Mesenchymal stem cell (in vitro differentiated cells and primary cell): ENCODE measurements at places on chromosomes 3 and 15.

DNA sequence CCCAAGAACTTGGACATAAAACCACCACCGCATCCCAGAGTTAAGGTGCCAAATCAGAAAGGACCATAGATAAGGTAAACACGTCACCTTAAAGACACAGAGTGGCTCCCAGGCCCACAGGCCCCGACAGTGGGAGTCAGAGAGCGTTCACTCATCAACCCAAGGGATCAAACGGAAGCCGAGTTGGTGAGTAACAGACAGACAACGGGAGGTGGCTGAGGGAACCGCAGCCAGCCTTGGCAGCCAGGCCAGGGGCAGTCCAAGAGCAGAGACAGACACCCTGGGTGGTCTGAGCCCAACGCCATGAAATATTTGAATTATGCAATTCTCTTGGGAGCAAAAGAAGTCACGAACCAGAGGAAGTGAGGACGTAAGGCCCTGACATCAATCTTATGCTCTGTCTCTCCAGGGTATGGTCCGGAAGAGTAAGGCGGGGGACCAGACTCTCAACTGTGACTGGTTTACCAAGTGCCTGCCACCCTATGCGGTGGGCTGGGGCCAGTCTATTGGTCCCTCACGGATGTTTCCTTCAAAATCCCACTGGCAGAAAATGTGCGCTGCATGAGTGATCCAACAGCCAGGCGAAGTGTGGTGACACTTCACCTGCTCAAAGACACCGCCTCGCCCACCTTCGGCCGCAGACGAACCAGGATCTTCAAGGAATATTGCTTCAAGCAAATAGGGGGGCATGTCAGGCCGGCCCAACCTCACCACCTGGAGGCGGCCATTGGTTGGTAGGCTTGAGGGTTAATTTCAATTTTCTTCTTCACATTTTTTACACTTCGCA is 34.3 kb downstream of the TMEM44 start:
- peaks cover 14% of the 10 kb centered on the region for H3K4me1 ChIP-seq
- peaks cover 15% of the 10 kb centered on the region for H3K36me3 ChIP-seq
- no peak overlapping the region for H3K4me3 ChIP-seq
- peak; percentile 95 for DNase-seq
- H3K27me3 ChIP-seq = no peaks in the 10 kb centered on the region

- peaks cover 15% of the 10 kb centered on the region for H3K36me3 ChIP-seq
- H3K27me3 ChIP-seq = peaks cover 58% of the 10 kb centered on the region
- H3K27ac ChIP-seq = no peak overlapping the region
- no peaks in the 10 kb centered on the region for H3K4me1 ChIP-seq
These were observed 138.0 kb upstream of the RAD18 start for GRCh38 chr3:9101286-9101685.

DNA sequence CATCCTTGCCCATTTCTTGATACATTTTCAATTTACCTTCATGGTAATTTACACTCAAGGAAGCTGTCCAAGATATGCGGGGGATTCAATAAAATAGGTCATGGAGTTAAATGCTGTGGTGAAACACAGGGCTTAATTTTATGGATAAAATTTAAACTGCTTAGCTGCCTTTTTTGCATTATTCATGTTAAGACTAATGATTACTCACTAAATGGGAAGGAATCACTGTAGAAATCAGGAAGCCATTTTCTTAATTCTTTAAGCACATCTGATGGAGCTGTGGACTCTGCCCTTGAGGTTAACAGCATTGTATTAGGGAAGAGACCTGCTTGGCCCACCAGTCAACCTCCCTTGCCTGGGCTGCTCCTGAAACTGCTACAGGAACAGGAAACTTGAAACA is 62.5 kb upstream of the RBP1 start:
- DNase-seq = no peak
- no peaks in the 10 kb centered on the region for H3K36me3 ChIP-seq
- no peak overlapping the region for H3K27ac ChIP-seq
- no peak overlapping the region for H3K4me3 ChIP-seq
- H3K27me3 ChIP-seq = no peaks in the 10 kb centered on the region
- no peaks in the 10 kb centered on the region for H3K4me1 ChIP-seq

DNA sequence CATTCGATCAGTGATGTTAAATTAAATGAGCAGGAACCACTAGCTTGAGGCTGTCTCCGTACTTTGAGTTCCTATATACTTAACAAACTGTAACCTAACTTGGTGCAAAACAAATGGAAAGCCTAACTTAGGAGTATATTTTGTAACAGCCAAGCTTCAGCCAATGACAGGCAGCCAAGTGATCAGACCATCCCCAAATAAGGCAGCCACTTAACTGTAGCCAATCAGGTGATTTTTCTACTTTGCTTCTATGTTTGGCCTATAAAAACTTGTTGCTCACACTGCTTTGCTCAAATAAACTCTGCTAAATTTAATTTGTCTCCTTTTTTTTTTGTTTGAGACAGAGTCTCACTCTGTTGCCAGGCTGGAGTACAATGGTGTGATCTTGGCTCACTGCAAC is 19.3 kb upstream of the ZNF770 start:
- no peaks in the 10 kb centered on the region for H3K27me3 ChIP-seq
- H3K4me3 ChIP-seq = no peak overlapping the region
- DNase-seq = no peak
- H3K36me3 ChIP-seq = no peaks in the 10 kb centered on the region
- no peaks in the 10 kb centered on the region for H3K4me1 ChIP-seq

DNA sequence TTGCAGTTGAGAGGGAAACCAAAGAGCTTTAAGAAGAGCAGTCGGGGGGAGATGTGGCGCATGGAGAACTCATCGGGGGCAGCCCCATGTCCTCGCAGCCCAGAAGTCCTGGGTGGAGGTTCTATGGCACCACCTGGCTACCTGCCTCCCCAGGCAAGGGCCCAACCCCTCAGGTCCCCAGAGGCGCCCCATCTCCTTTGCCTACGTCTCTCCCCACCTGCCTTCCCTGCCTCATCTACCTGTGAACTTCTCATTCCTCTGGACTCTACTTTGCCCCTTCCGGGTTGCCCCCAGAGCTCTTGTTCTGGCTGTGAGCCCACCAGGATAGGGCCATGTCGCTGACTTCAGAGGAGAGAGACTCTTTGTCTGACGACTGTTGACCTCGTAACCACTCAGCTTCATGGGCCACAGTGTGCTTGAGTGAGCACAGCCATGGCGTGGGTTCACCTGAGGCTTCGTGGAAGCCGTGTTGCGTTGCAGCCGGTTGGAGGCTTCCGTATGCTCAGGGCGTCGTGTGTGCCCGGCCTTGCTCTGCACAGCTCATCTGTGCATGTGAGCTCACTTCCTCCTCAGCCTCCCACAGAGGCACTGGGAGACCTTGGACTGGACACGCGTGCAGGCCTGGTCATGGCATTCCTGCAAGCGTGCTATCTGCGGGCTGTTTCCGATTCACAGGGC is 13.4 kb downstream of the APBA2 start:
- no peak overlapping the region for H3K4me3 ChIP-seq
- no peak for DNase-seq
- H3K27me3 ChIP-seq = peaks cover 12% of the 10 kb centered on the region
- peaks cover 11% of the 10 kb centered on the region for H3K4me1 ChIP-seq
- H3K36me3 ChIP-seq = no peaks in the 10 kb centered on the region

- no peak for DNase-seq
- peaks cover 22% of the 10 kb centered on the region for H3K4me1 ChIP-seq
- H3K4me3 ChIP-seq = no peak overlapping the region
- H3K27me3 ChIP-seq = no peaks in the 10 kb centered on the region
These were observed 22.4 kb upstream of the SRP14 start for GRCh38 chr15:40061212-40061901.

- peaks cover 7% of the 10 kb centered on the region for H3K27me3 ChIP-seq
- peak; percentile 61 for DNase-seq
- no peak overlapping the region for H3K4me3 ChIP-seq
- H3K36me3 ChIP-seq = no peaks in the 10 kb centered on the region
These were observed 130.5 kb upstream of the LMCD1 start for GRCh38 chr3:8371085-8371551.
